ENCODE measurements at places on chromosomes 1 and 21. TPM values are rescaled to one million over a fixed set of nuclear protein-coding genes. Genes with fewer than 3 reads are reported as not detected.

- no peak for DNase-seq
These were observed 76.9 kb upstream of the LYST start for GRCh38 chr1:235943581-235944114.

DNA sequence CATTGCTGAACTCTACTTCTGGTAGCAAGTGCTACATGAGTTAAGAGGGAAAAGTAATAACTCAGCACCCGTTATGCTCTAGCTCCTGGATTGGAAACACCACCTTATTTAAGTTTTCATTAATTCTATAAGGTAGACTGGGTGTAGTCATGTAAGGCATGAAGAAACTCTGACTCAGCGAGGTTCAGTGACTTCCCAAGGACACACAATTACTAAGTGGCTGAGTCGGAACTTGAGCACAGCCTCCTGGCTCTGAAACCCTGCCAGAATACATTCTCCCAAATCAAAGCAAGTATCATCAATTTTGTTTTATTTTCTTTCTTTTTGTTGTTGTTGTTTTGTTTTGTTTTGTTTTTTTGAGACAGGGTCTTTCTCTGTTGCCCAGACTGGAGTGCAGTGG lies 29.1 kb upstream of the SCCPDH start:
- DNase-seq = no peak

CD84 gene
- 36.9 TPM for total RNA-seq

RIPPLY3 gene
- not detected for total RNA-seq

DNA sequence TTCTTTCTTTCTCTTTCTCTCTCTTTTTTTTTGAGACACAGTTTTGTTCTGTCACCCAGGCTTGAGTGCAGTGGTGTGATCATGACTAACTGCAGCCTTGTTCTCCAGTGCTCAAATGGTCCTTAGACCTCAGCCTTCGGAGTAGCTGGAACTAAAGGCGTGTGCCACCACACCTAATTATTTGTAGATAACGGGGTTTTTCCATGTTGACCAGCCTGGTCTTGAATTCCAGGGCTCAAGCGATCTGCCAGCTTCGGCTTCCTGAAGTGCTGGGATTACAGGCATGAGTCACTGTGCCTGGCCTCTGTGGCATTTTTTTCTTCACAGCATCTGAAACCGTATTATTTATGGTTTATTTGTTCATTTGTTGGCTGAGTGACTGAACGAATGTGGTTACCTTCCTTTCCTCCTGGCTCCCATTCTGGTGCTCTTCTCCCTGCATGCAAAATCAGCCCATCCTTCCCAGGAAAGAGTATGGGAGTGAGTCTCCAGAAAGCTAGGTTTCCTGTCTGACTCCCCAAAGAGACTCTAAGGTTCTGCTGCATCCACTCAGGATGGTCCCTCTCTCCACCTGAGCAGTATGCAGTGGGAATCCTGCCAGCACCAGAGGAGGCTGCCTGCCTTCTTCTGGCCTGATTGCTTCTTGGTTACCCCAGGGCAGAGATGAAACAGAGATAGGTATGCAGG lies 155.0 kb upstream of the BEND5 start:
- DNase-seq = no peak

Data from CD4-positive, alpha-beta T cell (primary cell).